ENCODE measurements at places on chromosomes 13 and 19.

DNA sequence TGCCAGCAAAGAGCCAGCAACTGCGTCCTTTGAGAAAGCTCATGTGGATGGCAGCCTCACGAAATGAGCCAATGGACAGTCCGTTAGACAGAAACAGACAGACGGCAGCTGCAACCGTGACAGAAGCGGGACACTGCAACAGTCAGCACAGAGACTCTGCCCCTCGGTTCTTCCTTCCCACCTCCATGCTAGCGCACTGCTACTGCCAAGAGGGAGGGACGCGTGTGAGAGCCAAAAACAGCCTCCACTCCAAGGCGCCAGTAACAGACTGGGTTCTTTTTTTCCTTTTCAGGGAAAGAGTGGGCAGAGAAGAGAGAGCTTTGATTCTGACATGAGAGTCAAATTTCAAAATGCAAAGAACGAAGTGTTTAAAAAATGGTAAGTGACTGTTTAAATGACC is 77.5 kb downstream of the SERP2 start:
- DNase-seq, result no peak

DNA sequence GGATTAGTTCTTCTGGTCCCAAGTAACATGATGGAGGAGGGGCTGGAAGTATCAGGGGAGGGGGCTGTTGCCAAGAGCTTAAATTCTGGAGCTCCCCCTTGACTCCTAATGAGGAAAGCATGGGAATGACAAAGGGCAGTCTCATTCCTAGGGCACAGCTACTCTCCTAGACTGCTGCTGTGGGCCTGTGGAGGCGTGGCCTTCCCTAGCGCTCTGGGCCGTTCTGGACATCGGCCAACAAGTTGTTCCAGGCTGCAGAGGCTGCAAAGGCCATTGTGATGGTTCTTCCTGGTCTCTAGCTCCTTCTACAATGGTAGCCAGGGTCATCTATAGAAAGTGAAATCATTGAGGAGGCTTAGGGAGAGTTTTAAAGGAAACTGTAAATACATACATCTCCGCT is 916.6 kb downstream of the DIAPH3 start:
- no peak for DNase-seq

GRCh38 chr19:49911381-49912145 is 14.9 kb upstream of the IL4I1 start:
- DNase-seq, result peak; percentile 16

DNA sequence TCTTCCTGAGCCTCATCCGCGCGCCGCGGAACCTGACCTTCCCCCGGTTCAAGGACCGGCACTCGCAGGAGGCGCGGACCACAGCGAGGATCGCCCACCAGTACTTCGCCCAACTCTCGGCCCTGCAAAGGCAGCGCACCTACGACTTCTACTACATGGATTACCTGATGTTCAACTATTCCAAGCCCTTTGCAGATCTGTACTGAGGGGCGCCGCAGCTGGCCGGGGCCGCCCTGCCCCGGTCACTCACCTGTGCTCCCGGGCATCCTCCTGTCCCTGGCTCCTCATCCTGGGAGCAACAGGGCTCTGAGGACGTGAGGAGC is 23.9 kb upstream of the KCTD15 start:
- DNase-seq, result no peak

GRCh38 chr13:78241278-78241919 is 322.8 kb upstream of the EDNRB start:
- DNase-seq, result no peak

- no peak for DNase-seq
Observed at GRCh38 chr19:8361921-8362793, 1.8 kb upstream of the ANGPTL4 start.

- no peak for DNase-seq
Observed at GRCh38 chr19:7533281-7533885, 2.1 kb upstream of the PNPLA6 start.

DNA sequence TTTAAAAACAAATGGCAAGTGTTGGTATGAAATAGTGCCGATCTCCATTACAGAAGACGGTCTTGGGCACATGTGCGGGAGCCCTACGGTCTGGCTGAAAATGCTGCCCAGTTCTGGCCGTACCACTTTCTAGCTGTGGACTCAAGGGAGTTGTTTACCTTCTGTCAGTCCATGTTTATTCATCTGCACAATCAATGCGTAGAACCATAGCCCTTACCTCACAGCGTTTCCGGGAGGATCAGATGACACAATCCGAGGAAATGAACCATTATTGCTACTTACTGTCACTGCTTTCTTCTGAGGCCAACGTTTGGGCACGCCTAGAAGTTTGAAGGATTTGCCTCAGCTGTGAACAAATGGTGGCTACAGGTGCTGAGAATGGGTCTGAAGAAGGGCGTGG is 31.2 kb downstream of the GADD45B start:
- no peak for DNase-seq

- no peak for DNase-seq
Observed at GRCh38 chr13:50797091-50797490, 46.4 kb downstream of the DLEU7 start.

- no peak for DNase-seq
Observed at GRCh38 chr13:30714629-30715371, 20.5 kb upstream of the ALOX5AP start.

DNA sequence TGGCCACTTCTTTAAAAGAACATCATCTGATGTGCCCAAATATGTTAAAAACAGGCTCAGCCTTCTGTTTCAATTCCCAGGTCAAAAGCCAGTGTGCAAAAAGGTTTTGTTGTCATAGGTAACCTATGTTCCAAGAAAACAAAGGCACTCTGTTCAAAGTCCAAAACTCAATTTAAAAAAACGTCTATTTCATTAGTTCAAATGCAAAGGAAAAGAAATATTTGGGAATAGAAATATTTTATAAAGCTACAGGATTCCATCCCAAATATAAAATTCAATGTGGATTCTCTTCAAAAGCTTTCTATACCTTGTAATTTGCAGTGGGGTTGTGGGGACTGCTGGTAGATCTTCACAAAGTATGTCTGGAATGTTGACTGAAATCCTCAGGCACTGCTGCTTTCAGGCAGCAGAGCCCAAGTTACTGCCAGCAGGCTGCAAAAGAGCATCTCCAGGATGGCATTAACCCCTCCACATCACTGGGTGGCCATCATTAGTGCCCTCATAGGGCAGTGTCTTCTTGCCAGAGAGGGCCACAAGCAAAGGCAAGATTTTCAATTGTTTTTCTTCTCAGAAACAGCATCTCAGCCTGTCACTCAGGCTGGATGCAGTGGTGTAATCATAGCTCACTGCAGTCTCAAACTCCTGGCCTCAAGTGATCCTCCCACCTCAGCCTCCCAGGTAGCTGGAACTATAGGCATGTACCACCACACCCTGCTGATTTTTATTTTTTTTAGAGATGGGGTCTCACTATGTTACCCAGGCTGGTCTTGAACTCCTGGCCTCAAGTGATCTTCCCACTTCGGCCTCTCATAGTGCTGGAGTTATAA is 22.8 kb upstream of the STK24 start:
- DNase-seq, result no peak

DNA sequence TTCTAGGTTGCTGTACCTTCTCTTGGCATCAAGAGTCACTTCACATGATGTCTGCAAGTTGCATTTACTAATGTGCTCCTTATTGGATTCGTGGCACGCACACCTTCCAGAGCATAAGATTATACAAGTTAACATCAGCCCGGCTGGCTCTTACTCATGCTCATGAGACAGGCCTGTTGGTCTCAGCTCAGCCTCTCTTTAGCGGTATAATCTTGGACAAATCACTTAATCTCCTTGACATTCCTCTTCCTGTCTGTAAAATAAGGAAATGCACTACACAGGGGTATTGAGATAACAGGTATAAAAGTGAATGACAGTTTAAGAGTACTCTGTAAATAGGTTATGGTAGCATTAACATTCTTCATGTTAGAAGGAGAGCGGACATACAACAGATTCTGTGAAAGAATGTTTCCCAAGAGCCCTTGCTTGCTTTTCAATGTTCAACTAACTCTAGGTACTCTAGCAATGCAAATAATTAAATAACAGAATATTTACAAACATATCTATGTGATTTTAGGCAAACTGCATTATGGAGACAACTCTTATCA is 181.1 kb downstream of the FGF14 start:
- DNase-seq, result no peak

DNA sequence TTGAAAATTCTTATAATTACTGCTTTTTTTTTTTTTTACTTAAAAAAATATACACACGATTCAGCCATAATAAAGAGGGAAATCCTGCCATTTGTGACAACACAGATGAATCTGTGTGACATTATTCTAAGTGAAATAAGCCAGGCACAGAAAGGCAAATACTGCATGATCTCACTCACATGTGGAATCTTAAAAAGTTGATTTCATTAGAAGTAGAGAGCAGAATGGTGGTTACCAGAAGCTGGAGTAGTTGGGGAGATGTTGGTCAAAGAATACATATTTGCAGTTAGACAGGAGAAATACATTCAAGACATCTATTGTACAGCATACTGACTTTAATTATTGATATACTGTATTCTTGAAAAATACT is 116.2 kb downstream of the KLF12 start:
- no peak for DNase-seq

DNA sequence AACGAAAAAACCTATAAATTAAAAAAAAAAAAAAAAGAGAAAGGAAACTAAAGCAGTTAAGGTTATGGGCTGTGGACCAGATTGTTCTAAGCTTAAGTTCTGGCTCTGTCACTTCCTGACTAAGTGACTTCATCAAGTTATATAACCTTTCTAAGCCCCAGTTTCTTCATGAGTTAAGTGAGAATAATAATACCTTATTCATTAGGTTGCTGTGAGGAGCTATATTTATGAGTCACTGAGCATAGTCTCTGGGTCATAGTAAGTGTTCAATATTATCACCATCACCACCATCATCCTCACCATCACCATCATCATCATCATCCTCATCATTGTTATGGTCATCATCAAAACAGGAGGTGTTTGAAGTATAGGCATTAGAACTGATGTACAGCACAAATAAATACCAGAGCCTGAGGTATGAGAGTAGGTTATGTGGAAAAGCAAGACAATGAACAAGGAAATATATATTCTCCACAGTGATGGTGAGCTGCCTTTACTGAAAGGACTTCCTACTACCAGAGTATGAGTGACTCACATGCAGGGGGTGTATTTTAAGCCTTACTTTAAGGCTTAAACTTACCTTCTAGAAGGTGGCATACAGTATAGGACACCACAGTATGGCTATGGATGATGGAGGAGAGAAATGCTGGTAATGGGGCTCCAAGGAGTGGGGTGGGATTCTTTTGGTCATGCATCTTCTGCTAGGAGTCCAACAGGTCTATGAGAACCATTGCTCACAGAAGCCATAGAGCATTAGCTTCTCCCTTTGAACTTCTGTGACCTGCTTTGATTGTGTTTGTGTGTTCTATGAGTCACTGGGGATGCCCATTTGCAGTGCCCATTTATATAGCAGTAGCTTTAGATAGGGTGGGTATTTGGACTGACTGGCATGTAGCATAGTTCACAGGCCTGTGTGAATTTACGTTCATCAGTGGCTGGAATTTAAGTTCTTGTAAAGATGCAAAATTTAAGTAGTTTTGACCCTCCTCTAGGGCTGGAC is 104.4 kb downstream of the KLF5 start:
- DNase-seq, result no peak

DNA sequence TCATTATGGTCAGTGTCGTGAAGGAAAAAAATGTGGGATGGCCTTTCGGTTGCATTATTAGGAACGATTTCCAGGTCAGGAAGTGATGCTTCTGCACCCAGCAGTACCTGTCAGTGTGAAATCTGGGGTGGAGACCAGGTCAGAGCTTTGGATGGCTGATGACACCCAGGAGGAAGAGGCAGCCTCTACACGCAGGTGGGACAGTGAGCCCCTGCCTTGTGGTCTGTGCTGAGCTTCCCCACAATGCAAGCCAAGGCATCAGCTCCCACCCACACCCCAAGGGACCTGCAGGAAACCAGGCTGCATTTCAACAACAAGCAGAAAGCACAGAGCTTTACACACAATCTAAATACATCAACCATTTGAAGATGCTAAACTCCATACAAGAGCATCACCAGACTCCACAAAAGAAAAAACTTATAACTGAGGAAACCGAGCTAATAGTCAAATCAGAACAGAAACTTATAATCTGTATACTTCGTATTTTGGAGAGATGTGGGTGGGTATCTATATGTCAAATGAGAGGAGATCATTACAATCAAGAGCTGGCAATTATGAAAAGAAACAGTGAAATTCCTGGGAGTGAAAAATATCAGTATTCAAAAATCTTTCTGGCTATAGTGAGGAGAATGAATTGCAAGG is 130.1 kb downstream of the ZDHHC20 start:
- no peak for DNase-seq

- DNase-seq, result no peak
Observed at GRCh38 chr13:94318418-94318817, 161.1 kb downstream of the DCT start.

GRCh38 chr19:45569619-45570421 is 14.8 kb downstream of the OPA3 start:
- peak; percentile 14 for DNase-seq

- no peak for DNase-seq
Observed at GRCh38 chr13:48235341-48236135, 2.5 kb downstream of the ITM2B start.

DNA sequence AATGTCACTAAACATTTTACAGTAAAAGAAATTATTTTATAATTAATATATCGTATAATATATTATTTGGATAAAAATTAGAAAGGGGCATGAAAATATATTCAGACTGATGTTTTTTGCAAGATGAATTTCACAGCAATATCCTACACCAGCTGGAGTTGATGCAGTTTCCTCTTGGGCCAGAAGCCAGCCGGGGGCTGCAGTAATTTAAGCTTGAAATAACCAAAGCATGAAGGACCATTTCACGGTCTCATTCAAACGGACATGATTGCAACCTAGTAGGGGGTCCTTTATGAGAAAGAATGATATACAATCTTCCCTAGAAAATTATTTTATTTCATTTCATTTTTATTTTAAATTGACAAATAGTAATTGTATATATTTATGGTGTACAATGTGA is 797.2 kb upstream of the PCDH9 start:
- no peak for DNase-seq

- no peak for DNase-seq
Observed at GRCh38 chr13:69243366-69243765, 864.3 kb upstream of the ATXN8OS start.

Data from stimulated activated naive CD4-positive, alpha-beta T cell treated with Interleukin-2 at 50 U/mL for 16 hours (primary cell).